ENCODE measurements at places on chromosomes 4 and X. TPM values are rescaled to one million over a fixed set of nuclear protein-coding genes. Genes with fewer than 3 reads are reported as not detected.

- no peaks in the 10 kb centered on the region for H3K27me3 ChIP-seq
- H3K36me3 ChIP-seq: no peaks in the 10 kb centered on the region
Observed at GRCh38 chr4:32003548-32003947, 1283.4 kb downstream of the PCDH7 start.

GRCh38 chr4:143397887-143398286 lies 61.2 kb downstream of the GAB1 start:
- H3K4me1 ChIP-seq: peaks cover 6% of the 10 kb centered on the region
- no peaks in the 10 kb centered on the region for H3K27me3 ChIP-seq
- H3K27ac ChIP-seq: no peak overlapping the region
- no peak overlapping the region for H3K4me3 ChIP-seq

DNA sequence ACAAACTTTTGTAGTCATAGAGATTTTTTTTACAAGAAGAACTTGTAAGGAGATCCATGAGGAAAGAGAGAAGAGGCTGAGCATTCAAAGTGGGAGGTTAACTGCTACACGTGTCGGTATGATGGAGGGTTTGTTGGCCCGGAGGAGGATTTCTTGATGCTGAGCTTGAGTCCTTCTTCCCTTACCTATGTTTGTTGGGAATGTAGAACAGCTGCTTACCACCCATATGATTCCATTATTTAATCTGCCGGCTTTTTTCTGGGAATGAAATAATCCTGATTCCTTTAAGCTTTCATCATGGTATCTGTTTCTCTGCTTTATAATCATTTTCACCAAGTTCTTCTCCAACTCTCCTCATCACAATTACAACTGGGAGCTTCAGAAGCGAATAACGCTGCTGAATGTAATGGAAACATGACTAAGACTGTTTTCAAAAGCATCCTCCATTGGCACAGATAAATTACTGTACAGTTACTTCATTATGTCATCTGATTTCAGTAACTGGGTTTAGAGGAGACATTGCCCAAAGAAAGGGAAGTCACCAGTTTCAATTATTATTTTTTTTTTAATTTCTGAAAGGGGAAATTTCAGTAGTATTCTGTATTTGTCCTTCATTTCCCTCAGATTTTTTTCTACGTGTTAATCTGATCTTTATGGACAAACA lies 420.6 kb downstream of the SPRY1 start:
- no peak for DNase-seq
- no peaks in the 10 kb centered on the region for H3K36me3 ChIP-seq
- no peaks in the 10 kb centered on the region for H3K27me3 ChIP-seq
- peaks cover 6% of the 10 kb centered on the region for H3K4me1 ChIP-seq
- H3K27ac ChIP-seq: no peak overlapping the region

- H3K27me3 ChIP-seq: no peaks in the 10 kb centered on the region
- H3K4me3 ChIP-seq: no peak overlapping the region
- no peak overlapping the region for H3K27ac ChIP-seq
- peaks cover 6% of the 10 kb centered on the region for H3K36me3 ChIP-seq
- no peaks in the 10 kb centered on the region for H3K4me1 ChIP-seq
Observed at GRCh38 chrX:108148524-108148923, 56.9 kb downstream of the ATG4A start.

- DNase-seq: no peak
- H3K27ac ChIP-seq: no peak overlapping the region
- H3K36me3 ChIP-seq: peaks cover 2% of the 10 kb centered on the region
Observed at GRCh38 chr4:188158336-188158735, 19.1 kb downstream of the TRIML1 start.

DNA sequence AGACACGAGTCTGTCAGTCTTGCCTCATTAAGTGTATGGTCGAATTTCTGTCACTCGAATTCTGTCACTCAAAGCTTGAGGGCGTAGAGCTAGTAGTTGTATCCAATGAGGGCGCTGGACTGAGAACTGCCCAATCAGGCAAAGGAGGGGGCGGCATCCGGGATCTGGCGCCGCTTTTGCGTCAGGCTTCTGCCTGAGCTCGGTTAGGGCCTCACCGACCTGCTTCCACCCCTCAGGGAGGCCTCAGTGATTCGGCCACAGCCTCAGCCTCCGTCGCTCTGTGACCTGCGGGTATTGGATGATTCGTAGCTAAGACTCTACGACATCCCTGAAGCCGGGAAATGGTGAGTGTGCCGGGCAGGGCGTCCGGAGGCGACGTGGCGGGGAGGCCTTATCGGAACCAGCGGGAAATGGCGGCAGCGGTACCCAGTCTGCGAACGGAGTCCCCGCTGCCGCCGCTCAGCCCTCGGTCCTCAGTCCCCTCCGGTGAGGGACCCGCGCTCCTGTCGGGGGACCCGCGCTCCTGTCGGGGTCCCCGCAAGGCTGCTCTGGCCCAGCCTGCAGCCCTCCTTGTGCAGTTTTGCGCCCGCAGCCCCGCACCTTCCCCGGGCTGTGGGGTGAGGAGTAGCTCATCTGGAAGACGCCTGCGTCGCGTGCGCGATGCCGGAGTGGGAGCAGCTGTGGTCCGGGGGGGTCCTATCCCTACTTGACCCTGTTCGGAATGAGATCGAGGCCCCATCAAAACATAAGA lies 88.3 kb downstream of the ZNF718 start:
- H3K4me3 ChIP-seq: peak overlapping the region; percentile 76
- peaks cover 3% of the 10 kb centered on the region for H3K4me1 ChIP-seq
- H3K27ac ChIP-seq: peak overlapping the region; percentile 52
- DNase-seq: peak; percentile 24
- H3K36me3 ChIP-seq: peaks cover 12% of the 10 kb centered on the region
- H3K27me3 ChIP-seq: no peaks in the 10 kb centered on the region

DNA sequence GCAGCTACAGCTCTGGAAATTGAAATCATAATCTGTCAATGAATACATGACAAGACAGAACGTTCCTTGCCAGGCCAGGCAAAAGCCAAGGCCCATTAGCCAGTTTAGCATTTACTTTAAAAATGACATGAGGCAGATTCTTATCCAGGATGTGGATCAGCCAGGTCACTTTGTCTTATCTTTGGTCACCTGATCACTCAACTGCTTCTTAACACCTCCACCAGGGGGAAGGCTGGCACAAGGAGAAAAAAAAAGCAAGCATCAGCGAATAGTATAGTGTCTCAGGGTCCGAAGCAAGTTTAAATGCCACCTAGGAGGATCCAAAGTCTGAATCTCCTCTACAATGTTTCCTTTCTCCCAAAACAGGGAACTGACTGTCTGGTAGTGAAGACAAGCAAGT lies 18.8 kb downstream of the ATP1B4 start:
- H3K4me3 ChIP-seq: no peak overlapping the region
- H3K27me3 ChIP-seq: no peaks in the 10 kb centered on the region
- peaks cover 3% of the 10 kb centered on the region for H3K36me3 ChIP-seq
- H3K4me1 ChIP-seq: no peaks in the 10 kb centered on the region
- no peak for DNase-seq
- no peak overlapping the region for H3K27ac ChIP-seq

DNA sequence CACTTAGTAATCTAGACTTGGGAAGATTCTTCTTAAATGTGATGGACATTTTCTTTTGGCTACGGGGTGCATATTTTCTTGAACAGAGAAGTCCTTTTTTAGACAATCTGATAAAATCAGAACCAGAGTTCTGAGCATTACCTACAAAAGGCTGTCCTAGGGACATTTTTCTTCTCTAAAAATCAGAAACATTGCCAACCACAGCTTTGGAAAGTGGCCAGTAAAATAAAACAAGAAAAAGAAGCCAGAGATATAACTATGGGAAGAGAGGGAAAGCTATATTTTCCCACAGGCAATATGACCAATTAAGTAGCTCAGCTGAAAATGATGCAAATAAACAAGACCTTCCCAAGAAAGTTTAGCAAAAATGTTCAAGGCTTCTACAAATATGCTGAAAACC lies 55.9 kb downstream of the MXRA5 start:
- H3K27ac ChIP-seq: no peak overlapping the region
- no peak for DNase-seq
- H3K27me3 ChIP-seq: no peaks in the 10 kb centered on the region
- H3K4me3 ChIP-seq: no peak overlapping the region
- no peaks in the 10 kb centered on the region for H3K4me1 ChIP-seq

DNA sequence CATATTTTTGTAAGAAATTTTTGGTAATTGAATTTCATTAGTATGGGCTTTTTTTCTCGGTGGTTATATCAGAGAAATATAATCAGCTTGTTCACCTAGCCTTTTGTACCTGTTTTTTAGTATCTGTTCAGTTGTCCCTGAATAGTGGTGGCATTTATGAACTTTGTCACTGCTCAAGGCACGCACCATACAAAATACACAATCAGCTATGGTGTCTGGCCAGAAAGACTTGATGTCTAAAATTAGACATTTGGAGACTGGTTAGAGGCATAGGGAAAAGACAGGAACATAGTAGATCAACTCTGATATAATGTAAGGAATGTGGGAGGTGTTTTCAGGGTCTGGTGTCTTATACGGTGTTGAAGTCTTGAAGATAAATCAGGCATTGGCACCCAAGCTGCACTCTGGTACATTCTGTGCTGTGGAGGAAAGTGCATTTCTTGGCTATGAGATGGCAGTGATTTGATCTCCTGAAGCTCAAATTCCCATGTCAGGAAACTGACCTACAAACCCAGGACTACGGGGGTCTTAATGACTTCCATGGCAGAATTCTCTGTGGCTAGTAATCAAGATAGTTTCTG lies 3.6 kb downstream of the ART3 start:
- no peak for DNase-seq
- no peaks in the 10 kb centered on the region for H3K4me1 ChIP-seq
- peaks cover 6% of the 10 kb centered on the region for H3K27me3 ChIP-seq
- H3K27ac ChIP-seq: no peak overlapping the region

- no peak overlapping the region for H3K27ac ChIP-seq
- no peak for DNase-seq
- H3K36me3 ChIP-seq: no peaks in the 10 kb centered on the region
- no peaks in the 10 kb centered on the region for H3K27me3 ChIP-seq
- H3K4me1 ChIP-seq: peaks cover 6% of the 10 kb centered on the region
Observed at GRCh38 chr4:155616117-155616516, 50.5 kb upstream of the GUCY1A1 start.

DNA sequence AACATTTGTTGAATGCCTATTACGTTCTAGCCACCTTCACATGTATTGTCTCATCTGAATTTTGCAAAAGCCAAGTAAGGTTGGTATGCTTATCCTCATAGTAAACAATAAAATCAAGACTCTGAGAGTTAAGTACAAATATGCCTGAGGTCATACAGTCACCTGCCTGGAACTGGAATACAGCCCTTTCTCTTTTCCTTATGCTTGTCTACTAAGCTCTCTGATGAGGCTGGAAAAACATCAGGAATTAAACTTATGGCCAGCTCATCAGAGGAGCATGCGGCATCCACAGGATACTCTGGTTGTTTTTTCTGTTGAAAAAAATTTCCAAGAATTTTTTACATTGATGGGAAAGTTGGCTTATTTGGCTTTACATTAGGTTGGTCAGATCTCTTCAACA lies 35.5 kb downstream of the NCAPG start:
- DNase-seq: no peak
- H3K36me3 ChIP-seq: peaks cover 19% of the 10 kb centered on the region
- no peak overlapping the region for H3K27ac ChIP-seq
- H3K4me1 ChIP-seq: no peaks in the 10 kb centered on the region
- H3K27me3 ChIP-seq: no peaks in the 10 kb centered on the region

DNA sequence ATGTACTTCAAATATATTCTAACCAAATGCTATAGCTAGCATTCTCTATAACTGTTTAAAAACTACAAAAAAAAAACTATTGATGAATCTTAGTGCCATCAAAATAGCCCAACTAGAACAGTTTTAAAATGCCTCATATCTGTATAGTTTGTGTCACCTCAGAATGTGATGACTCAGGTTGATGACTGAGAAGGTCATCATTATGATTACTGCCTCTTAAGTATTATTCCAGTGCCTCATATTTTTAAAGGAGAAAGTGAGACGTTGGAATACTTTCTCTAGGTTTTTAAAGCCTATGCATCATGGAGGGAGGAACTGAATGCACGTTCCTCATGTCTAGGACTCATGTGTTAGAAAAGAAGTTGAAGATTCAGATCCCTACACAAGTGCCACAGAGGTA lies 88.2 kb downstream of the TMA16 start:
- no peaks in the 10 kb centered on the region for H3K36me3 ChIP-seq
- H3K4me3 ChIP-seq: no peak overlapping the region

DNA sequence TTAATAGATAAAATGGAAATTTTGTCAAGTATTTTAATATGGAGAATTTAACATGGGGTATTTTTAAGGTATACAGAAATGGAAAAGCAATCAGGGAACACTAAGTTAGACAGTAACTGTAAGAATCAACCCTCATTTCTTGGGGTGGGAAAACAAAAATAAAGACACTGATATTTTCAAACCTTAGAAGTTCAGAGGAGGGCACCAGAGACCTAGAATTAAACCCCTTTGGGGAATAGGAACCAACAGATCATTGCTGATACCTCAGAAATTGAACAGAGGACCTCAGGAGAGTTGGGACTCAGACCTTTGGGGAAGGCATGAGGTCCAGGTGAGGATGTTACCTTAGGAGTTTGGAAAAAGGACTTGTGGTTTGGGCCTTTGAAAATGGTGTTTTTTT lies 435.6 kb downstream of the TMA16 start:
- H3K4me3 ChIP-seq: no peak overlapping the region
- no peaks in the 10 kb centered on the region for H3K4me1 ChIP-seq
- no peak overlapping the region for H3K27ac ChIP-seq
- DNase-seq: no peak
- no peaks in the 10 kb centered on the region for H3K27me3 ChIP-seq

DNA sequence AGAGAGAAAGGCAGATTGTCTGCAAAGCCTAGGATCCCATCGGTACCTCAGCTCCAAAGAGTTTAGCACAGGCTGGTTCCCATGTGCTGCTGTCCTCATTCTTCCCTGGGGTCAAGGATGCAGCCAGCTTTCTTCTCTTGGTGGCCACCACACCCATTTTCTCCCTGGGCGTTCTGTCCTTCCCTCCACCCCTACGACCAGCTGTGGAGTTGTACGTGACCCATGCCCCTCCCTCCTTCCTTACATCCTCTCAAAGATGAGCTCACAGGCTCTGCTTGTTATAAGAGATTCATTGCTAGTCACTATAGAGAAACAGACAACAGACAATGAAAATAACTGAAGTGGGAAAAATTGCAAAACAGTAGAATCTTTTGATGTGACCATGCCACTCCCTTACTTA lies 74.0 kb upstream of the KLF3 start:
- no peaks in the 10 kb centered on the region for H3K4me1 ChIP-seq
- peaks cover 4% of the 10 kb centered on the region for H3K27me3 ChIP-seq
- no peak overlapping the region for H3K27ac ChIP-seq

DNA sequence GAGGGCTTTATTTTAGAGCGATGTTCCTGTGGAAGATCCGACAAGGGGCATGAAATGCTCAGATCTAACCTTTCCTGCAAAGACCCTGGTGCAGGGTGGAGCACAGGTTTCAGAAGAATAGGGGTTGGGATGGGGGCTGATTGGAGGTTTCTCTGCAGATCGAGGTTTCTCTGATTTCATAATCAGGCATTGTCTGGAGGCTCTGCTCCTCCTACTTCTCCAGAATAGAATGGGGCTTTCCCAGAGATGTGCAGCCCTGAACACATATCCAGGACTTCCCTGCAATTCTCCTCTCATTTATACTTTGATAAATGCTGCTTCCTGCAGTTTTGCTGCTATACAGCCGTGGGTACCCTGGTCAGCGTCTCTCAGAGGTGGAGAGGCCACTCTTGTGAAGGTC lies 397.6 kb upstream of the BOD1L1 start:
- no peak overlapping the region for H3K4me3 ChIP-seq
- no peak for DNase-seq
- H3K36me3 ChIP-seq: no peaks in the 10 kb centered on the region
- H3K27me3 ChIP-seq: peaks cover 10% of the 10 kb centered on the region

The GAGE12H gene
- total RNA-seq: not detected

The PSAPL1 gene
- total RNA-seq: 0.38 TPM

The QRFPR gene
- not detected for total RNA-seq

The CENPVL1 gene
- 1.4 TPM for total RNA-seq

The YY2 gene
- 2.2 TPM for total RNA-seq

The TMEM129 gene
- 29.9 TPM for total RNA-seq

The FAM47A gene
- not detected for total RNA-seq

The GRIA2 gene
- total RNA-seq: 2.3 TPM

The NAA11 gene
- total RNA-seq: not detected

The CAPN6 gene
- total RNA-seq: 96.5 TPM

The FGFBP2 gene
- not detected for total RNA-seq

The CLDN34 gene
- 0.42 TPM for total RNA-seq

All from progenitor cell of endocrine pancreas (in vitro differentiated cells).